ENCODE measurements at places on chromosomes 3 and 15. TPM values are rescaled to one million over a fixed set of nuclear protein-coding genes. Genes with fewer than 3 reads are reported as not detected.

- no peaks in the 10 kb centered on the region for H3K36me3 ChIP-seq
- H3K4me3 ChIP-seq = no peak overlapping the region
- no peaks in the 10 kb centered on the region for H3K4me1 ChIP-seq
Measured at GRCh38 chr3:65347166-65347565, 659.4 kb upstream of the ADAMTS9 start.

- H3K27me3 ChIP-seq = peaks cover 14% of the 10 kb centered on the region
- H3K4me1 ChIP-seq = peaks cover 5% of the 10 kb centered on the region
- no peak overlapping the region for H3K4me3 ChIP-seq
- DNase-seq = no peak
- H3K36me3 ChIP-seq = no peaks in the 10 kb centered on the region
Measured at GRCh38 chr15:83304861-83305703, 20.6 kb upstream of the BNC1 start.

DNA sequence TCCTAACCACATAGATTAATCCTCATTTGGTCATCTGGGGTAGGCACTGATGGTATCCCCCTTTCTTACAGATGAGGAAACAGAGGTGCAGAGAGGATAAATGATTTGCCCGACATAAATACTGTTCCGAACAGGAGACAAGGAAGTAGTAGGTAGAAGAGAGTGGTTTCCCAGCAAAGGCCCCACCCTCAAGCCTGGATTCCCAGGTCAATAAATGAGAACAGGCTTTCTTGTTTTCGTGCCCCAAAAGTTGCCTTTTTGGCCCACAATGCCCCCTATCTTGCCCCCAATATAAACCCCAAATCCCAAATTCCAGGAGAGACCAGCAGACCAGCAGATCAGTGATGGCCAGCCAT, 125.5 kb upstream of the PRR20G start:
- no peak overlapping the region for H3K4me3 ChIP-seq
- no peaks in the 10 kb centered on the region for H3K36me3 ChIP-seq
- no peak for DNase-seq
- no peaks in the 10 kb centered on the region for H3K4me1 ChIP-seq
- H3K27me3 ChIP-seq = peaks cover 6% of the 10 kb centered on the region
- H3K27ac ChIP-seq = no peak overlapping the region

DNA sequence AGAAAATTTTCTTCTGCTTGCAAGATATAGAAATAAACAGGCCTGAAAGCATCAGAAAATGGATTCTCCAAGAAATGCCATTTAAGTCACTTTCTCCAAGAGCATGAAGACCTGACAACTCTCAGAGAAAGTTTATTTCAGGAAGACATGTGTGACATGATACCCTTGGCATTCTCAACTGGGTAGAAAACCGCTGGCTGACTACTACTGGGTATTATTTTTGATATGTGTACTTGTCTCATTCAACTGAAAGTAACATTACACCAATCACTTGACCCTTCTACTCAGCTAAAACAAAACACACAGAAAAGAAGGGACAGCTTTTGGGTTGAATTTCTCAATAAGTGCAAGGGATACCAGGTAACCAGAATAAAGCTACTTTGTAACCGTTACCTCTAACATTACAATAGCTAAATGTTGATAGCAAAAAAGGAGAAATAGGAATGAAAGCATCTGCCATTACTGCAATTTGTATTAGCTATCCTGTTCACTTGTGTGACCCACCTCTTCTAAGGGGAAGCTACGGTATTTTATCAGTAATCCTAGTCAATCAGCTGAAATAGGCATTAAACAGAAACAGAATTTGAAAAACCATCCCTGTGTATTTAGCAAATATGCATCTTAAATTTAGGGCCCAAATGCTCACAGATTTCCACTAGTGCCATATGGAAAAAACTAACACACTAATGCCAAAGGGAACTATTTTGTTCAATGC, 7.3 kb downstream of the TRA2B start:
- no peak for DNase-seq
- no peaks in the 10 kb centered on the region for H3K27me3 ChIP-seq
- peaks cover 100% of the 10 kb centered on the region for H3K4me1 ChIP-seq
- no peak overlapping the region for H3K27ac ChIP-seq

- no peak overlapping the region for H3K27ac ChIP-seq
- no peak overlapping the region for H3K4me3 ChIP-seq
- no peaks in the 10 kb centered on the region for H3K4me1 ChIP-seq
- H3K27me3 ChIP-seq = no peaks in the 10 kb centered on the region
Measured at GRCh38 chr15:54810031-54810430, 386.7 kb downstream of the RSL24D1 start.

DNA sequence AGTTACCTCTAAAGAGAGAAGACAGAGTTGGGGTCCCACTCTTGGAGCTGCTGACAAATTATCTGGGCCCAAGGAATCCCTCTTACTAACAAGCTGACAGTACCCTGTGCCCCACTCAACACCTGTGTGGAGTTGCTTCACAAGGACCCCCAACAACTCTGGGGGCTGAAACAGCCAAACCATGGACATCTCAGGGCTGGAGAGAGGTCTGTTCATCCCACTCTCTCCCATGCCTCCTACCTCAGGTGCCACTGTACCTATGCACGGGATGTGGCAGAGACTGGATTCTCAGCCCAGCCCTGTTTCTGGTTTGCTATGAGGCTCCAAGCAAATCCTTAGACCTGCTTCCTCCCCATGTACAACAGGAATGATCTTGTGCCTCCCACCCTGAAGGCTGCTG, 101.7 kb downstream of the ETFA start:
- DNase-seq = no peak
- H3K36me3 ChIP-seq = peaks cover 57% of the 10 kb centered on the region
- H3K27me3 ChIP-seq = no peaks in the 10 kb centered on the region
- no peak overlapping the region for H3K4me3 ChIP-seq
- no peaks in the 10 kb centered on the region for H3K4me1 ChIP-seq

DNA sequence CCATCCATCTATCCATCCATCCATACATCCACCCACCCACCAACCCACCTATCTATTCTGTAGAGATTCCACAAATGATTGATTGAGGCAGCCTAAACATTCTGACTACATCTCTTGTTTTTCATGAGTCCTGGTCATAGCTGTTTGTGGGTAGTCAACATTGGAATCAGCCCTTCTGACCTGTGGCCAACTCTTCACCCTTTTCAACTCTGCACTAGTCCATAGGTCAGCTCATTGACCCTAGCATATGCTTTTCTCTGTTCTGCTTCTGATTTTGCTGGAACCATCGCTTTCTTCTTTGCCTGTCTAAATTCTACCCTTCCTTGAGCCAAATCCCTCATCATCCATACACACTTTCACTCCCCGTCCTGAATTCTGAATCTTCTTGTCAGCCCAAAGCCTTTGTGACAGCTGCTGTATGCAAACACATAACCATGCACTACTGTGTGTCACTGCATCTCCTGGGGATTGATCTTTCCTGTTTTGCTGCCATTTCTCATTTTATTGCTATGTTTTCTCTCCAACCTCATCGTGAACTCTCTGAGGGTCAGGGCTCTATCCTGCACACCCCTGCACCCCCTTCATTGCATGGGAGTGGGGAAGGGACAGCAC, 16.8 kb upstream of the KCTD6 start:
- no peak overlapping the region for H3K27ac ChIP-seq
- no peak for DNase-seq
- H3K4me1 ChIP-seq = peaks cover 37% of the 10 kb centered on the region
- no peak overlapping the region for H3K4me3 ChIP-seq
- no peaks in the 10 kb centered on the region for H3K27me3 ChIP-seq

The RBP2 gene
- total RNA-seq = 3.1 TPM

DNA sequence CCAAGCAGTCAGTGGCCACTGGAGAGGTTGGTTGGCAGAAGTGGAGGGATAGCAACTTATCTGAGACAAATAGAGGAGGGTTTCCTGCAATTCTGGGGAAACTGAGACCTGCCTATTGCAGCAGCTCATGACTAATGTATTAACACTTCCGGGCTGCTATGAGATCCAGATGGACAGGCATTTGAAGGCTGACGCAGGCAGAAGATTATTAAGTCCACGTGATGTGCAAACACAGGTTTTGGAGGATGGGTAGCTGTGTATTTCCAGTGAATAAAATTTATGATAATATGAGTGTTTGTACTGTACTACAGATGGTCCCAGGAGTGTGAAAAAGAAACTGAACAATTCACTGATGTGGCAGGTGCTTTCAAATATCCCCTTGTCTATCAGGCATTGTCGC, 28.5 kb upstream of the CFAP161 start:
- no peak for DNase-seq
- no peak overlapping the region for H3K4me3 ChIP-seq
- H3K27me3 ChIP-seq = no peaks in the 10 kb centered on the region
- no peak overlapping the region for H3K27ac ChIP-seq
- peaks cover 19% of the 10 kb centered on the region for H3K4me1 ChIP-seq

DNA sequence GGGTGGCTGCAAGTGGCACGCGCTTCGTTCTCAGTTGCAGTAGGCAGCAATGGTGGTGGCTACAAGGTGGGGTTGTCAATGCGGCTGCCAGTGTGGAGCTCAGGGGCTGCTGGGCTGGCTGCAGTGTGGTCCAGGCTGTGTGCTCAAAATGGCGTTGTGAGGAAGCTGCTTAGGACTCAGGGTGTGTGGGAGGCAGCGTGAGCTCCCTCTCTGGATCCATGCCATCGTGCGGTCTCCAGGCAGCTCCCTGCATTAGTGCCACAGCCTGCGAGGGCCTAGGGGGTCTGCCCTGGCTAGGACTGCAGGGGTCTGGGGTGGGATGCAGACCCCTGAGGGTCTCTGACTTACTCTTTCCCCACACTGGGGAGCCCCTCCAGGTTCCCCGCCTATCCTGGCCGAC, 397.2 kb downstream of the OCA2 start:
- H3K36me3 ChIP-seq = no peaks in the 10 kb centered on the region
- no peaks in the 10 kb centered on the region for H3K4me1 ChIP-seq
- no peak overlapping the region for H3K27ac ChIP-seq

The TEX9 gene
- 11.6 TPM for total RNA-seq
